Activated CD8-positive, alpha-beta memory T cell treated with anti-CD3 and anti-CD28 coated beads, Interleukin-2, amount 10 ng/mL, durations not matched to agents 7 days and 5 days (primary cell): ENCODE measurements at places on chromosomes 5 and 9. TPM values are rescaled to one million over a fixed set of nuclear protein-coding genes. Genes with fewer than 3 reads are reported as not detected.

DNA sequence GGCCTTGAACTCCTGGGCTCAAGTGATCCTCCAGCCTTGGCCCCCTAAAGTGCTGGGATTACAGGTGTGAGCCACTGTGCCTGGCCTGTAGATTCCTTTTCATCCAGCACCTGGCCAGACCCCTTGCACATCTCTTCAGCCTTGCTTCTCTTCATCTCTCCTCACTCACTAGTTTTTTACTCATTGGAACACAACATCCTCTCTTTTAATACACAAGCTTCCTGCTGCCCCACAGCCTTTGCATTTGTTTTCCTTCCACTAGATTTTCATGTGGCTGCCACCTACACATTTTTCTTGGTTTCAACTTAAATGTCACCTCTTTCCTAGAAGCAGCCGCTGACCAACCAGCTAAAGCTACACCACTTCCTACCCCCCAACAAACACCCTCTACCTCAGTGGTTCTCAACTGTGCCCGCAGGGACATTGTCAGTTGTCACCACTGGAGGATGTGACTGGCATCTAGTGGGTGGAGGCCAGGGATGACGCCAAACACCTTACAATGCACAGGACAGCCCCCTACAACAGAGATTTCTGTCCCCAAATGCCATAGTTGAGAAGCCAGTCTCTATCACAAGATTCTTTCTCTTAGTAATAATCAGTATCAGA lies 33.7 kb downstream of the HAVCR1 start:
- peak overlapping the region; percentile 86 for H3K27ac ChIP-seq
- peak; percentile 97 for DNase-seq
- no peaks in the 10 kb centered on the region for H3K27me3 ChIP-seq
- peak overlapping the region; percentile 35 for H3K4me3 ChIP-seq
- H3K36me3 ChIP-seq: peaks cover 36% of the 10 kb centered on the region
- peaks cover 75% of the 10 kb centered on the region for H3K4me1 ChIP-seq

DNA sequence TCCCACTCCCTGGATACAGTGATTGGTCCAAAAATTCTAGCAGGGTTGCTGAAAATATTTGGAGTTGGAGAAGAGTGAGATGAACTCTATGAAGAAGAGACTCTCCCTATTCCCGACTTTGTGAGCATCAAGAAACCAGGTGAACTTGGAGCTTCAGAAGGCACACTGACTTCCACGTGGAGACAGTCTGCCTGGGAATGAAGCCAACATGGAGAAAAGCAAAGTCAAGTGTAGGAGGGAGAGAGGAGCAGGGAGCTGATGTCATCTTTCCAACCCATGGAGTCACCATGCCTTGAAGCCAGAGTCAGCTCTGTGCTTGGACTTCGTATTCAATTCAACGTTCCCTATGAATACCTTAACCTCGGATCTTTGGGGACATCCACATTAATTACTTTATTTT lies 125.1 kb downstream of the NPR3 start:
- no peaks in the 10 kb centered on the region for H3K4me1 ChIP-seq
- H3K27me3 ChIP-seq: no peaks in the 10 kb centered on the region
- no peak for DNase-seq
- H3K27ac ChIP-seq: no peak overlapping the region
- no peaks in the 10 kb centered on the region for H3K36me3 ChIP-seq

DNA sequence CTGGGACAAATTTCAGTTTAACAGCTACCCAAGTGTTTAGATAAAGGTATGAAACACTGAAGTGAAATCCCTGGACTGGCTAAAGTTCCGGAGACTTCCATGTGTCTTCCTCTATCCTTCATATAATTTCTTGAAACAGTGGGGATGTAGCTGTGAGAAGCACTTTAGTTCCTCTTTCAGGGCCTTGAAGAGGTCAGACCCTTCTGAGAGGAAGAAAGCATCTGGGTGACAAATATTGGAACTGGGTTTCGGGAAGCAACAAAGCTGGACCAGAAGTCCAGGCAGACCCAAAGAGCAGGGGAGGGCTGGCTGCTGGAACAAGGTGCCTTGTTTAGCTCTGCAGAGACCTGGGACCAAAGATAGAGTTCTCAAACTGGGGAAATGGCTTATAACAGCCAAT lies 75.4 kb upstream of the ZFAND5 start:
- no peak for DNase-seq
- H3K36me3 ChIP-seq: peaks cover 12% of the 10 kb centered on the region
- no peaks in the 10 kb centered on the region for H3K27me3 ChIP-seq
- H3K4me1 ChIP-seq: peaks cover 36% of the 10 kb centered on the region
- no peak overlapping the region for H3K4me3 ChIP-seq
- no peak overlapping the region for H3K27ac ChIP-seq

DNA sequence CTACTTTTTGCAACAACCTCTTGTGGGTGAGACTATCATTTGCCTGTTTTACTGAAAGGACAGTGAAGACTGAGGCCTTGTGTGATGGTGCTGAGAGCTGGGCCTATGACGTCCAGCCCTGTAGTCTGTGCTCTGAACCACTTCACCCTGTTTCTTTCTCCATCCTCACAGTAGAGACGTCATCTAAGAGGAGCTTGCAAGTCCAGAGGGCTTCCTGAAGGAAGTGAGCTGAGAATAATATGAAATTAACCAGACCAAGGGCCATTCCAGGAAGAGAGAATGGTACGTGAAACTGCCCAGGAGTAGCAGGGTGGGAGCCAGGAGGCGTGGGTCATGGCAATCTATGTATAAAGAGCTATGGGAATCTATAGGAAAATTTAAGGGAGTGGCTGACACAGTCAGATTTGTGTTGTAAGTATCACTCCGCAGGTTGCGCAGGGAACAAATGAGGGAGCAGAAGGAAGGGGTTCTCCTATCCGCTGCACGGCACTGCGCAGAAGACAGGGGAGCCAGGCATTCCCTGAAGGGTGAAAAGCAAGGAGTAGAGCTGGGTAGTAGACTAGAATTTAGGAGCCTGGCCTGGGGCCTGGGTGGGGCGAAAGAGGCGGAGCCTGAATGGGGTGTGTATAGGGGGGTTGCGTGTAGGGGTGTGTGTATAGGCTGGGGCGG lies 596 bp upstream of the FGFR4 start:
- H3K4me1 ChIP-seq: peaks cover 9% of the 10 kb centered on the region
- DNase-seq: no peak
- H3K4me3 ChIP-seq: peak overlapping the region; percentile 0
- H3K27me3 ChIP-seq: peaks cover 48% of the 10 kb centered on the region
- no peaks in the 10 kb centered on the region for H3K36me3 ChIP-seq

GRCh38 chr5:105726093-105726492 lies 1944.6 kb downstream of the EFNA5 start:
- no peaks in the 10 kb centered on the region for H3K4me1 ChIP-seq
- no peaks in the 10 kb centered on the region for H3K36me3 ChIP-seq
- no peaks in the 10 kb centered on the region for H3K27me3 ChIP-seq
- no peak for DNase-seq
- no peak overlapping the region for H3K4me3 ChIP-seq

DNA sequence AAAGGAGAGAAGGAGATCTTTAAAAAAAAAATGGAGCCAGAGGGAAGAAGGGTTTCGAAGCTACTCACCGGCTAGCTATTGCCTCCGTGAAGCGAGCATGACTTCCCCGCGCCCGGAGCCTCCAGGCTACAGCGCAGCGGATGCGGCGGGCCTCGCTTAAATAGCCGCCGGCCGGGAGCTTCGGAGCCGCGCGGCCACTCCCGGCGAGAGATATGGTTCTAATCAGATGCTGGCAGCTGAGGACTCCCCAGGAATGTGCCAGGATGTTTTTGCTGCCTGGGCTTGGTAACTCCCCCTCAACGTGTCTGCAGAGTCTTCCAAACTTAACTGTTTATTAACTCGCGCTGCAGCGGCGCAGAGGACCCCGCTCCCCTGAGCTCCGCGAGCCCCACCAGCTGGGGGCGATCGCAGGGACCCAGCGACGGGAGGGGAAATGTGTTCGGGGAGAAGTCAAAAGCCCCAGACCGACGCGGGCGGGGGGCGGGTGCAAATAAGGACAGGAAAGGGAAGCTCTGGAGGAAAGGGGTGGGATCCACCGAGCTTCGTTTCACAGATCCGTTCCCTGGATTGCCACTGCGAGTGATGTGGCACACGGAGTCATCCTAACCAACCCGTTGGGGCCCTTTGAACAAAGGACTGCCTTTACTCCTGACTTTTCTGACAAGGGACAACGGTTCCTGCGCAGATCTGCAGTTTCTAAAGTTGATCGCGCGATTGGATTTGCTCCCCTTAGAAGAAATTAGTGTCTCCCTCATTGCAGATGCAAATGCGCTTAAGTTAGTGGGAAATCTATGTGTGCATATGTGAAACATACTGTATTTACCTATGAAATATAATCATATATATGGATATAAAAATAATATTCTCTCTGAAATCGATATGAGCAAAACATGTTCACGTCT lies at the start of gene DAB2:
Gene DAB2 (minus strand): TSS at position 245 of the 902 bp plus-strand sequence. CDS start 30,660 bp downstream, outside the sequence.
- H3K27me3 ChIP-seq: peaks cover 63% of the 10 kb centered on the region
- no peaks in the 10 kb centered on the region for H3K36me3 ChIP-seq
- H3K4me1 ChIP-seq: peaks cover 10% of the 10 kb centered on the region
- H3K27ac ChIP-seq: no peak within 1 kb of the TSS
- H3K4me3 ChIP-seq: peak within 1 kb of the TSS; percentile 66
- peak; percentile 62 for DNase-seq

GRCh38 chr5:1380011-1380817 lies 35.3 kb upstream of the CLPTM1L start:
- no peaks in the 10 kb centered on the region for H3K27me3 ChIP-seq
- peak overlapping the region; percentile 65 for H3K27ac ChIP-seq
- H3K36me3 ChIP-seq: no peaks in the 10 kb centered on the region
- DNase-seq: peak; percentile 69

- DNase-seq: no peak
- H3K4me1 ChIP-seq: no peaks in the 10 kb centered on the region
- H3K4me3 ChIP-seq: no peak overlapping the region
- no peaks in the 10 kb centered on the region for H3K36me3 ChIP-seq
- no peak overlapping the region for H3K27ac ChIP-seq
These were observed 131.5 kb upstream of the SV2C start for GRCh38 chr5:75951716-75952115.

DNA sequence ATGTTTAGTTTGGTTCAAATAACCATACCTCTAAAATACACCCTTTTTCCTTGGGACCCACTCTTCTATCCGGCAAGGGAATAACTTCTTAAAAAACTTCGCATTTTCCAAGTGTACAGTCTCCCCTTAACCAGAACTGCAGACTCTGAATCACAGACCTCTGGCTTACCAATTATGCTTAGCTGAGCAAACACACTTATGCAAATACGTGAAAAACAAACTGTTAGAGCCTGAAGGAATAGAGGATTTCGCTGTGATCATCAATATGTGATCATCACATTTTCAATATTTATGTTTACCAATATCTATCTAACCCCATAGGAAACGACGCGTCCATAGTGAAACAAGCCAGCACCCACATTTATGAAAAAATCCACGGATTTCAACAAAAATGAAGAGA lies 1.3 kb downstream of the LPAR1 start:
- no peak overlapping the region for H3K27ac ChIP-seq
- H3K36me3 ChIP-seq: peaks cover 1% of the 10 kb centered on the region
- H3K4me3 ChIP-seq: no peak overlapping the region
- no peak for DNase-seq
- H3K27me3 ChIP-seq: peaks cover 30% of the 10 kb centered on the region

- DNase-seq: no peak
- H3K27me3 ChIP-seq: peaks cover 9% of the 10 kb centered on the region
- H3K36me3 ChIP-seq: peaks cover 2% of the 10 kb centered on the region
- H3K4me3 ChIP-seq: no peak overlapping the region
These were observed 127.0 kb downstream of the TENT4A start for GRCh38 chr5:6840136-6840793.

- peaks cover 12% of the 10 kb centered on the region for H3K27me3 ChIP-seq
- no peak for DNase-seq
- no peaks in the 10 kb centered on the region for H3K4me1 ChIP-seq
- H3K36me3 ChIP-seq: no peaks in the 10 kb centered on the region
These were observed 292.7 kb upstream of the SMARCA2 start for GRCh38 chr9:1722404-1722803.

DNA sequence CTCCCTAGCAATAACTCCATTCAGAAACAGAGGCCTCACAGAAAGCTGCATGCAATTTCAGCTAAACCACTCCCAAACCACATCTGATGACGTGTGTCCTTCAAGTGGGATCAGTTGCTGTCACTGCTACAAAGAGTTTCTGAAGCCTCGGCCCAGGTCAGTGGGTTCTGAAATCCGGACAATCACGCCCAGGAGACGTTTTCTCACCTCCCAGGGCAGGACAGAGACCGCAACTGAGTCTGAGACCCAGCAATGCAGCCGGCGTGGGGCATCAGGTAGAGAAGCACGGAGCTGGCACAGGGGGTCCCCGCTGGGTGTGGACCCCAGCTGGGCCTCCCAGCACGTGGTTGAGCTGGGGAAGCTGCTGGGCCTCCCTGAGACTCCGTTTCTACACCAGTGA lies 2.6 kb upstream of the UBE2QL1 start:
- peaks cover 36% of the 10 kb centered on the region for H3K27me3 ChIP-seq
- DNase-seq: no peak
- H3K27ac ChIP-seq: no peak overlapping the region
- H3K4me1 ChIP-seq: peaks cover 6% of the 10 kb centered on the region
- no peak overlapping the region for H3K4me3 ChIP-seq

The ANKRD31 gene
- 0.28 TPM for total RNA-seq

The PARP8 gene
- total RNA-seq: 128 TPM

The DNM1 gene
- 0.79 TPM for total RNA-seq

- no peaks in the 10 kb centered on the region for H3K4me1 ChIP-seq
- no peak for DNase-seq
- H3K36me3 ChIP-seq: no peaks in the 10 kb centered on the region
- H3K4me3 ChIP-seq: no peak overlapping the region
- no peak overlapping the region for H3K27ac ChIP-seq
These were observed 369.3 kb upstream of the TRPC7 start for GRCh38 chr5:136734628-136735027.

The MARCOL gene
- not detected for total RNA-seq

GRCh38 chr9:130768265-130768664 lies 66.8 kb upstream of the ABL1 start:
- H3K27me3 ChIP-seq: no peaks in the 10 kb centered on the region
- no peak overlapping the region for H3K27ac ChIP-seq
- H3K4me1 ChIP-seq: peaks cover 44% of the 10 kb centered on the region
- DNase-seq: no peak

The IPO11 gene
- total RNA-seq: 38.0 TPM

DNA sequence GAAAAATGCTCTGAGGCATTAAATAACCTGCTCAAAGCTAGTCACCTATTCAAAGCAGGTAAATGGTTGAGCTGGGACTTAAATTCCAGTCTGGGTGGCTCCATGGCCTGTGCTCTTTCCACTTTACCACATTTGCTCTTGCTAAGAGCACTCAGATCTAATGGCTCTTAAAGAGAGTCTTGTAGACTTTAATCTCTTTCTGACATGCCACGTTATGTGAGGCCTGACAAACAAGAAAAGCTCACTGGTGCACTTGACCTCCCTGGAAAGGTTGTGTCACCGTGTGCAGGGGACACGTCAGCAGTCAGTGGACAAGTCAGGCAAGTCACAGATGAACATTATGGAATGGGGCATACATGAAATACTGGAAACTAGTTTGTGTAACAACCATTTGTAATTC lies 129.9 kb upstream of the RPS23 start:
- no peak overlapping the region for H3K27ac ChIP-seq
- no peaks in the 10 kb centered on the region for H3K36me3 ChIP-seq
- H3K4me1 ChIP-seq: no peaks in the 10 kb centered on the region
- no peak for DNase-seq
- no peak overlapping the region for H3K4me3 ChIP-seq

- no peaks in the 10 kb centered on the region for H3K27me3 ChIP-seq
- no peak overlapping the region for H3K27ac ChIP-seq
- peaks cover 17% of the 10 kb centered on the region for H3K4me1 ChIP-seq
- H3K4me3 ChIP-seq: no peak overlapping the region
- DNase-seq: no peak
These were observed 79.2 kb downstream of the RGS3 start for GRCh38 chr9:113542741-113543140.

The MEF2C gene
- 0.19 TPM for total RNA-seq

The PROP1 gene
- total RNA-seq: not detected

The NMUR2 gene
- not detected for total RNA-seq

- H3K36me3 ChIP-seq: no peaks in the 10 kb centered on the region
- H3K4me1 ChIP-seq: no peaks in the 10 kb centered on the region
- H3K27me3 ChIP-seq: no peaks in the 10 kb centered on the region
- no peak overlapping the region for H3K27ac ChIP-seq
- no peak for DNase-seq
These were observed 211.3 kb upstream of the PRR16 start for GRCh38 chr5:120252839-120253238.
